ENCODE measurements at places on chromosomes 11 and 22.

- no peak for DNase-seq
These were observed 21.9 kb downstream of the OTOG start for GRCh38 chr11:17568944-17569343.

DNA sequence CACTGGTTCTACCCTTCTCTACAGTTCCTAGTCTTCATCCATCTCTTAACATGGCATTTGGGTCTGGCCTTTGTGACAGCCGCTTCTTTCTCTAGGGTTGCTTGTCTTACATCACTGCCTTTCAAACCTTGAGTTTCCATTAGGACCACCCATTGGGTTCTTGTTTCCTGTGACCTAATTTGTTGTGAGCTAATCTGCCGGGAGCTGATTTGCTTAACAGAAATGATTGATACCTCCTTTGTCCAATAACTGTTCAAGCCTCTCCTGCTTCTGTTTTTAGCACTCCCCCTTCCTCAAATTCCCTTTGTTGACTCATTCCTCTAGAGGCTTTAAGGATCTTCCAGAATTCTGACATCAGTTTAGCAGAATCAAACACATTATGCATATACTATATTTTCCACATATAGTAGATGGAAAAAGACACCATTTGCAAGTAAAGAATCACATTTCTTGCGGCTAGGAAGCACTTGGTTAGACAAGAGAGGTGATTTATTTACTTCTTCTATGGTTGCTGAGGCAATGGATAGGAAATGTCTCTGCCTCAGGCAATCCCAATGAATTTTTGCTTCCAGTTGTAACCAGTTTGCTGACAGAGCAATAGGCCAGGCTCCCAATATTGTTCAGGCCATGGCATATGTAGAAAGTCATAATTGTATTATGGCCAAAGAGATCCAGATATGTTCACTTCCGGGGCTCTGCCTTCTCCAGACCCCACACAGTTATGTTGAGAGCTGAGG is 130.7 kb downstream of the SNX19 start:
- no peak for DNase-seq

- no peak for DNase-seq
These were observed 223.9 kb upstream of the ZBED5 start for GRCh38 chr11:11081776-11082175.

- no peak for DNase-seq
These were observed 105.6 kb upstream of the NNMT start for GRCh38 chr11:114190630-114191029.

- no peak for DNase-seq
These were observed 66.6 kb downstream of the CACNG2 start for GRCh38 chr22:36636916-36637315.
